Karpas-422 (cell line): ENCODE measurements at places on chromosomes 5 and 9. TPM values are rescaled to one million over a fixed set of nuclear protein-coding genes. Genes with fewer than 3 reads are reported as not detected.

DNA sequence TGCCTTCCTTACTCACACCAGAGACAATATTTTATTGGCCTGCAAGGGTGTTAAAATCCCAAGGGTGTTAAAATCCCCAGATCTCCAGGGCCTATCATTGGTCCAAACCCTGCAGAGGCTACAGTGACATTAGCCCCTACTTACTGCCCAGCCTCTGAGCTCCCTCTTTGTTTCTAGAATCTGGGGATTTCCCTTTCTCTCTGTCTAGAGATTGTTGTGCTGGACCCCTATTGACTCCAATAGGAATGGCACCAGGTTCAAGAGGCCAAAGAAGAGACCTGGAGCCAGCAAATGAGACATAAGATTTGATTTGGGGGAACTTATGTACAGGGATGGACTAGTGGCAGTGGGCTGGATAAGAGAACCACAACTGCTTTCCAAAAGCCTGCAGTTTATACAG is 53.3 kb upstream of the ZBED3 start:
- H3K4me3 ChIP-seq: no peak overlapping the region
- no peaks in the 10 kb centered on the region for H3K4me1 ChIP-seq
- H3K27ac ChIP-seq: no peak overlapping the region

GRCh38 chr9:21919377-21920362 is 74.5 kb downstream of the CDKN2A start:
- no peaks in the 10 kb centered on the region for H3K36me3 ChIP-seq
- no peak overlapping the region for H3K4me3 ChIP-seq
- no peak for DNase-seq

GRCh38 chr9:4792054-4792571 is 631 bp upstream of the RCL1 start:
- H3K27me3 ChIP-seq: no peaks in the 10 kb centered on the region
- H3K4me1 ChIP-seq: peaks cover 27% of the 10 kb centered on the region
- H3K4me3 ChIP-seq: peak overlapping the region; percentile 76
- peak; percentile 48 for DNase-seq
- H3K27ac ChIP-seq: no peak overlapping the region
- peaks cover 9% of the 10 kb centered on the region; the same call in 1 of the 2 replicates for H3K36me3 ChIP-seq

DNA sequence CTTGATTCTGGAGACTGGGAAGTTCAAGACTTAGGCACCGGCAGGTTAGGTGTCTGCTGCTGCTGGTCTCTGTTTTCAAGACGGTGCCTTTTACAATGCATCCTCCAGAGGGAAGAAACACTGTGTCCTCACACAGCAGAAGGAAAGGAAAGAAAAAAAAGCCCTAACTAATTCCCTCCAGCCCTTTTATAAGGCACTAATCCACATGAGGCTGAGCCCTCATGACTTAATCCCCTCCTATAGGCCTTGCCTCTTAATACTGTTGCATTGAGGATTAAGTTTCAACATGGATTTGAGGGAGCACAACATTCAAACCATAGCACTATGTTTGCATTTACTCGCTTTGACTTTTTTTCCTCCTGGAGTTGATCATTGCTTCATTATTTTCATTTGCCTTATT is 585.9 kb downstream of the TLR4 start:
- no peak for DNase-seq
- H3K27ac ChIP-seq: no peak overlapping the region
- no peak overlapping the region for H3K4me3 ChIP-seq

DNA sequence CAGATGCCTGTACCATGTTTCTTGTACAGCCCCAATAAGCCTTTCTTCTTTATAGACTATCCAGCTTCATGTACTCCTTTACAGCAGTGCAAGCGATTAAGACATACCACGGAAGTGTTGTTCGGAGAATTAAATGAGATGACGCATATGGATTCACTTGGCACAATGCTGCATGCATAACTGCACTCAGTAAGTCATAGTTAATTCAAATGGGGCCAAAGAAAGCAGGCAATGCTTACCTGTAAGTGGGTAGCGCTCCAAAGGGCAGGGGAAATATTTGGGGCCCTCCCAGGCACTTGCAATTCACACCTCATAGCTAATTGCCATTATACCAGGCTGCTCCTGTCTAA is 7.7 kb upstream of the ADRA1B start:
- no peaks in the 10 kb centered on the region for H3K27me3 ChIP-seq
- no peaks in the 10 kb centered on the region for H3K4me1 ChIP-seq
- H3K36me3 ChIP-seq: no peaks in the 10 kb centered on the region
- no peak overlapping the region for H3K4me3 ChIP-seq
- DNase-seq: no peak
- no peak overlapping the region for H3K27ac ChIP-seq

DNA sequence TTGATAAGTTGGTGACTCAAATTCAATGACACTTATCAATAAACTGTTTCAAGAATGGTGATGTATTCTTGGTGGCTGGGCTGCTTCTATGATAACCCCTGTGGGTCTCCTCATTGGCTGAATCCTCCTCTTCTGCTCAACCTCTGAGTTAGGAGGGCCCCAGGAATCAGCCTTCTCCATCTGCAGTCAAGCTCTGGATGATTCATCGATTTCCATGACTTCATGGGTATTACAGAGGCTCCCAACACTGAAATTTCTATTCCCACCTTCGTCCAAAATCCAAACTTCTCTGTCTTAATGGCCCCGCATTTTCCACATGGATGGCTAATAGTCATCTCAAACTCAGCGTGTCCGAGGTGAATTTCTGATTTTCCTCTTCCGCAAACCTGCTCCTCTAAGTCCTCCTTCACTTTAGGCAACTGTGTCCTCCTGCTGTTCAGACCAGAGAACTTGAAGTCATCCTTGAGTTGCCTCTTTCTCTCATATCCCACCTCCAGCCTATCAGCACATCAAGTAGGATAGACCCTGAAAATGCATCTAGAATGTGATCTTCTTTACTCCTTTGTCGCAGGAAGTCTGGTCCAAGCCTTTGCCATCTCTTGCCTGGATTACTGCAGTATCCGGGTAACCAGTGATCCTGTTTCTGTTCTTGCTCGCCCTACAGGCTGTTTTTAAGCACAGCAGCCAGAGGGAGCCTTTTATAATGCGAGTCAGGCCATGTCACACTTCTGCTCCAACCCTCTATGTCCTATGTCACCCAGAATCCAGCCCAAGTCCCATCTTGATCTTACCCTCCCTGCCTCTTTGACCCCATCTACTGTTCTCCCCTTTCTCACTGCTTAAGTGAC is 41.4 kb upstream of the IL7R start:
- H3K27me3 ChIP-seq: no peaks in the 10 kb centered on the region
- no peaks in the 10 kb centered on the region for H3K4me1 ChIP-seq
- H3K4me3 ChIP-seq: no peak overlapping the region
- H3K27ac ChIP-seq: no peak overlapping the region

DNA sequence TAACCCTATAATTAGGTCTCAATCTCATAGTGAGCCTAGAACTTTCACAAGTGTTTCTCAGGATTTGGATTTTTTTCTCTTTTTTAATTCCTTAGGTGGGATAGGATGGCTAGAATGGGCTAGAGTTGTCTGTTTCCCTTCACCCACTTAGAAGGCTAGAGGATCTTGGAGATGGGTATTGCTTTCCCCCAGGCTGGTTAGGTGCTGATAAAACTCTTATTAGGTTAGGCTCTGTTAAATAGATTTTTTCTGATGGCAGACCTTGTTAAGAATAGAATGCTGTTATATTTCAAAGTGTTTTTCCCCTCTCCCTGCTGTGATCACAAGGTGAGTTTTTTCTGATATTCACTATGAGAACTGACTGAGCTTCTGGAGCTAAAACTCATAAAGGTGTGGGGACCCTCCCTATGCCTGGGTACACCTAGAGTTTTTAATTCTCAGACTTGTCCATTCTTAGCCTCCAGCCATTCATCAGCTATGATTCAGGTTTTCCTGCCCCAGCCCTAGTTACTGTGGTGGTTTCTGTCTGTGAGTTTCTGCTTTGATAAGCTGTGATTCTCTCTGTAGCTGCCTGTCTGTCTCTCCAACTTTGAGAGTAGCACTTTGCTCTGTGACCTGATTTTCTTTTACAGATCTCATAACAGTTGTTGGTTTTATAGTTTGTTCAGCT is 132.4 kb downstream of the HACD4 start:
- H3K27me3 ChIP-seq: no peaks in the 10 kb centered on the region
- H3K27ac ChIP-seq: no peak overlapping the region
- no peaks in the 10 kb centered on the region for H3K36me3 ChIP-seq
- no peak overlapping the region for H3K4me3 ChIP-seq
- no peaks in the 10 kb centered on the region for H3K4me1 ChIP-seq
- DNase-seq: no peak

DNA sequence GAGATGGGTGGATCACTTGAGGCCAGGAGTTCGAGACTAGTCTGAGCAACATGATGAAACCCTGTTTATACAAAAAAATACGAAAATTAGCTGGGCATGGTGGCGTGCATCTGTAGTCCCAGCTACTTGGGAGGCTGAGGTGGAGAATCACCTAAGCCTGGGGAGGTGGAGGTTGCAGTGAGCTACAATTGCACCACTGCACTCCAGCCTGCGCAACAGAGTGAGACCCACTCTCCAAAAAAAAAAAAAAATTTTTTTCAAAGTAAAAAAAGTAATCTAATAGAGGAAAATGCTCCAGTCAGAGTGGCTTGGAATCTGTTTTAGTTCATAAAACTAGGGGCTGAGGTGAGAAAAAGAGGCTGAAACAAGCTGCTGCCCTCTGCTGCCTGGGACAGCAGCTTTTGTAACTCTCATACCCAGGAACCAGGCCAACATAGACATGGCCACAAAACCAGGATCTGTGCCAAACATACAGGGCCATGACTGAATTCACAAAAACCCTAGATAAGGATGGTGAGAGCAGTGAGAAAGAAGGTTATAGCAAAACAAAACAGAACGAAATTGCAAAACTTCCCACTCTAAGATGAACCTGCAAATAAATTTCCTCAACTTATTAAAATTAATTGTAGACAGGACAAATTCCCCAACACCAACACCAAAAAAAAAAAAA is 13.1 kb upstream of the DCAF12 start:
- no peaks in the 10 kb centered on the region for H3K4me1 ChIP-seq
- no peak overlapping the region for H3K4me3 ChIP-seq
- peak; percentile 62 for DNase-seq
- H3K27ac ChIP-seq: no peak overlapping the region
- H3K36me3 ChIP-seq: no peaks in the 10 kb centered on the region

DNA sequence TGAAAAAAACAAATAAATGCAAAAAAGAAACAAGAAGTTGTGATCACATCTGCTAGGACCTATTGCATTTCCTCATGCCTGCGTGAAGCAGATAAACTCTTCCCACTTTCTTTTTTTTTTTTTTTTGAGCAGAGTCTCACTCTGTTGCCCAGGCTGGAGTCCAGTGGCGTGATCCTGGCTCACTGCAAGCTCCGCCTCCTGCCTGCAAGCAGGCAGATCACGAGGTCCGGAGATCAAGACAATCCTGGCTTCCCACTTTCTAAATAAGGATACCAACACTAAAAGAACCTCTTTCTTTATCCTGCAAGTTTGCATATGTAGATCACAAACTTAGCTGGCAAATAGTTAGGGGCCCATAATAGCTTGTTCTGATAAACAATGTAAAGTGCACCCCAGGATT is 128.6 kb downstream of the ASTN2 start:
- no peaks in the 10 kb centered on the region for H3K27me3 ChIP-seq
- H3K27ac ChIP-seq: peak overlapping the region; percentile 92
- peaks cover 75% of the 10 kb centered on the region for H3K4me1 ChIP-seq
- DNase-seq: no peak
- 0 out of 2 replicates have a peak overlapping the region, but pooled peaks have one; percentile 4 for H3K4me3 ChIP-seq

Gene CYLC2
- total RNA-seq: not detected in 2 replicates

Gene ASPN
- total RNA-seq: not detected in 2 replicates

Gene SLC6A19
- total RNA-seq: not detected in 2 replicates

DNA sequence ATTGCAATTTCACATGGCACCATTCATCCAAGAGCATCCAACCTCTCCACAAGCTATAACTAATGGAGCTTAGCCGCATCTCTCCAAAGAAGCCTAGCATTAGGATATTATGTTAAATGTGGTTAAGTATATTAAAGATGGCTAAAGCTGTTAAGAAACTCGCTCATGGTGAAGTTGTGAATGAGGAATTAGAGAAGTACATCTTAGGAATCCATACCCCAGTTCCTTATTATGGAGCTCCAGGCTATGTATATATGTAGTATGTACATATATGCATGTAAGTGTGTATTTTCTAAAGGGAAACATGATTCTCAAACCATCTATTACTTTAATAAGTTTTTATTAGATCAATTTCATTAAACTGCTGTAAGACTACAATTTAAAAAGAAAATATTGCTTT is 26.4 kb downstream of the LURAP1L start:
- H3K4me3 ChIP-seq: no peak overlapping the region
- no peak for DNase-seq
- H3K27ac ChIP-seq: no peak overlapping the region
- no peaks in the 10 kb centered on the region for H3K27me3 ChIP-seq
- no peaks in the 10 kb centered on the region for H3K4me1 ChIP-seq
